ENCODE measurements at places on chromosomes 7 and 10.

DNA sequence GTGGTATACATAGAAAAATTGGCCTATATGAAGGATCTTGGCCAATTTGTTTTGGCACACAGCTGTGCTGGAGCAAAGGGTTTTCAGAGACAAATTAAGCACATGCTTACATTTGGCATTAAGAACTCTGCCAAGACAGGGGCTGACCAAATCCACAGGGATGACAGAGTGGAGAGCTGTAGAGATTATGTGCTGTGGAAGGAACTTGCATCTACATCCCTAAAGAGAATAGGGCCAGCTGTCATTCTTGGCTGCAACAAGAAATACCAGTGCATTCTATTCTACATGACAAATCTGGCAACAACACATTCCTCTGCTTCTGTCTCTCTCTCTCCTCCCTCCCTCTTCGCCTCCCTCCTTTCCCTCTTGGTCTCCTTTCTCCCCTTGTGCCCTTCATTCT is 75.6 kb downstream of the POM121L12 start:
- DNase-seq, result no peak

- no peak for DNase-seq
Measured at GRCh38 chr10:120156614-120157274, 264.2 kb downstream of the SEC23IP start.

GRCh38 chr7:19069842-19070241 is 47.6 kb downstream of the TWIST1 start:
- DNase-seq, result no peak

DNA sequence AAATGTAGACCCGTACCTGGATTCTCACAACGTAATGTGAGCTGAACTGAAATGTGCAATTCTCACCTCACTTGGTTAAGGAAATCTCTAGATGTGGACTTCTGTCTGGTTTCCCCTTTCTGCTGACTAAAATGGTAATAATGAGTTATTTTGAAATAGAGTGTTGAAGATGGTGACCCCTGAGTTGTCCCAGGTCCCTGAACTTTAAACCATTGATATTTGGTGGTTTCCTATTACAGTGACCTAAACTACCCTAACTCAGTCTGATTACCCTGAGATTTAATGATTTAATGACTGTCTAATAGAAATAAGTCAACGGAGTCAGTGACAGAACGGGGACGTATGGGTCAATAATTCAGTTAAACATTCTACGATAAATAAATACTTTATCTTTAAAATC is 845.9 kb downstream of the PCDH15 start:
- DNase-seq, result no peak

DNA sequence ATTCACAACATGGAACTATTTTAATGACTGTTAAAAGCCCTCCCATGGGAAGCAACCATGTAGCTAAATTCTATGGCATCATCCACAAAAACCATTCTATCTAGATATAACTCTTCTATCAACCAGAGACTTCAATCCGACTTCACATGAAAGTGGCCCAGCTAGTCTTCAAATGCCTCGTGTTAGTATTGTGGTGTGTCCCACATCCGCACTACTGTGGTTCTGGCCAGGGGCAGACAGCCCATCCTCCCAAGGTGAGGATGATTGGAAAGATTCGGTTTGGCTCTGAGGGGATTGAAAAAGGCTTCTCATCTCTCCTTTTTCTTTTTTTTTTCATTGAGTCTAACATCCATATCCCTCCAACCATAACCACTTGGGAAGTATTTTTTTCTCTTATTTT is 253.0 kb upstream of the KLF6 start:
- no peak for DNase-seq

- DNase-seq, result no peak
Measured at GRCh38 chr7:99102809-99103690, 40.9 kb downstream of the SMURF1 start.

DNA sequence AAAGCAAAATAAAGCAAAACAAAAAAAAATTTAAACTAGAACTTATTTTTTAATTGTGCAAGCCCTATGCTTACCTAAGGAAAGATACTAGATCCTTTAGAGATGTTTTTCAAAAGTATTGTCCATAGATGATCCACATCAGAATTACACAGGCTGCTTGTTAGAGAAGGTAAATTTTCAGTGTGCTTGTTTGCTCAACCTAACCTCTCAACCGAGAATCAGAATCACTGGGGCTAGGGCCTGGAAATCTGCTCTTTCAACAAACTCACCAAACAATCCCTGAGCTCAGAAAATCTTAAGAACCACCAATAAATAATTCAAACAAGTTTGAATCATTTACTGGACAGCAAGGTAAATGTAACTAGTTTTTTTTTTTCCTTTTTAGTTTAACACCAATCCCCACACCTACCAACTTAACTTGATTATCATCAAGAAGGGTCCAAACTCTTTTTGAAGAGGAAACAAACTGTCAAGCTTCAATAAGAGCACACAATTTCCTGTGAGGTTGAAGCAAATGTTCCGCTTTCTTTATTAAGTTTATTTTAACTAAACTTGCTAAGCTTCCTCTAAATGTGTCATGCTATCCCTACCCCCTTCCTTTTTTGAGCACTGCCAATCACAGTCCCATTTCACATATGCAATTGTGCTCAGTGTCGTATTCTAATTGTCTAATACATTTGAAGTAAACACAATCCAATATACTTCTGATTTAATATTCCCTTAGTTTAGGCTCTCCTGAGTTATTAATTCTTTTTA is 7.4 kb upstream of the TSPAN33 start:
- no peak for DNase-seq

- DNase-seq, result no peak
Measured at GRCh38 chr7:83546586-83546985, 102.4 kb downstream of the SEMA3E start.

- DNase-seq, result no peak
Measured at GRCh38 chr7:70566671-70567070, 565.3 kb upstream of the GALNT17 start.

DNA sequence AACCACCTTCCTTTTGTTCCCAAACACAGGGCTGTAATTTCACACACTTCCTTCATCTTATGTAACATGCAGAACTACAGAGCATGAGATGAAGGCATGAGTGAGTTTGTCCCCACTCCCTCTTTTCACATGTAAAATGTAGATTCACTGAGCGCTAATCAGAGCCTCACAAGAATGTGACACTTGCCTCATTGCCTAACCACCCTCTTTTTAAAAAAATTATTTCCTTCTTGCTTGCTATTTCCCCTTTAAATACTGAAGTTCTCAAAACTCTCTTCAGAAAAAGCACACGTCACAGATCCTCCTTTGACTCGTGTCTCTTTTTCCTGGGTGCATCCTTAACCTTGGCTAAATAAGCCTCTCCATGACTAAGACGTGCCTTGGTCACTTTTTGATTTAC is 121.2 kb upstream of the TARP start:
- DNase-seq, result no peak

DNA sequence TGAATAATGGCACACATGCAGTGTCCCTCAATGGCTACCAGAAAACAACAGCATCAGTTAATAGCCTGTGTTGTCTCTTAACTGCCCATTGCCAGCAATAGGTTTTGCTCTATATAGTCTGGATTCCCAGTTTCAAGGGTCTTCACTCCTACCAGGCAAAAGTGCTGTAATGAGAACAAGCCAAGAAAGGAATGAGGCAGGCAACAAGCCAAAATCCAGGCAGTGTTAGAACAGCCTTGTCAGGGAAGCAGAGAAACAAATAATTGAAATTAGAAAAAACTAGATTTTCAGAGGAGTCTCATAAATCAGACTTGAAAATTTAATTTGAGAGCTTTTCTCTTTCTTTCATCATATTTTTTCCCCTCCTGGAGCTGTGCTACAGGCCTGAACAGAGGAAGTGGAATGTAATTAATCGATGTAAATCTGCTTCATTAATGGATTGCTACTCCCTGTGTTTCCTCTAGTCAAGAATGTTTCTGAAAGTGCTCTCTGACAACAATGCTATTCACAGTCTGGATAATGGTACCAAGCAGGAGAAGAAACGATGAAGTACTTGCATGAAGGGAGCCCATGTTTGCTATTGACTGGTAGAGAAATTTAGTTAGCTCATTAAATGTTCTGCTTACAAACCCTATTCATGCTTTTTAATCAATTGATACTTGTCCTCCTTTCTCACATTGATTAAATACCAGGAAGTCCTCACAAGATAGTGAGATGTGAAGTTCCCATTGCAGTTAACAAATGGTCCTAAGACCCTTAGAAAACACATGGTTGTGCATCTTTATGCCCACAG is 202.0 kb upstream of the LRRTM3 start:
- DNase-seq, result no peak

GRCh38 chr10:61793760-61794703 is 107.5 kb upstream of the ARID5B start:
- DNase-seq, result no peak

DNA sequence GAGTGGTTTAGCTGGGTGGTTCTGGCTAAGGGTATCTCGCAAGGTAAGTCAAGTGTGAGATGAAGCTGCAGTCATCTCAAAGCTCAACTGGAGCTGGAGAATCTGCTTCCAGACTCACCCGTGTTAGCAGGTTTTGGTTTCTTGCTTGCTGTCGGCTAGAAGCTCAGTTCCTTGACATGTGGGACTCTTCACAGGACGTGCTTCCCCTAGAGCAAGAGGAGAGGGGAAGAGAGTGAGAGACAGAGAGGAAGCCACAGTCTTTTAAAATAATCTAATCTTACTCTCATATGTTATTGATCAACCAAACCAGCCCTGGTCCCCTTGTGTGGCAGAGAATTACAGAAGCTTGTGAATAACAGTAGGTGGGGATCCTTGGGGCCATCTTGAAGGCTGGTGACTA is 199.5 kb downstream of the REEP3 start:
- no peak for DNase-seq

All from hippocampal formation (tissue), 2 donors.